ENCODE measurements at places on chromosomes 7 and 10.

DNA sequence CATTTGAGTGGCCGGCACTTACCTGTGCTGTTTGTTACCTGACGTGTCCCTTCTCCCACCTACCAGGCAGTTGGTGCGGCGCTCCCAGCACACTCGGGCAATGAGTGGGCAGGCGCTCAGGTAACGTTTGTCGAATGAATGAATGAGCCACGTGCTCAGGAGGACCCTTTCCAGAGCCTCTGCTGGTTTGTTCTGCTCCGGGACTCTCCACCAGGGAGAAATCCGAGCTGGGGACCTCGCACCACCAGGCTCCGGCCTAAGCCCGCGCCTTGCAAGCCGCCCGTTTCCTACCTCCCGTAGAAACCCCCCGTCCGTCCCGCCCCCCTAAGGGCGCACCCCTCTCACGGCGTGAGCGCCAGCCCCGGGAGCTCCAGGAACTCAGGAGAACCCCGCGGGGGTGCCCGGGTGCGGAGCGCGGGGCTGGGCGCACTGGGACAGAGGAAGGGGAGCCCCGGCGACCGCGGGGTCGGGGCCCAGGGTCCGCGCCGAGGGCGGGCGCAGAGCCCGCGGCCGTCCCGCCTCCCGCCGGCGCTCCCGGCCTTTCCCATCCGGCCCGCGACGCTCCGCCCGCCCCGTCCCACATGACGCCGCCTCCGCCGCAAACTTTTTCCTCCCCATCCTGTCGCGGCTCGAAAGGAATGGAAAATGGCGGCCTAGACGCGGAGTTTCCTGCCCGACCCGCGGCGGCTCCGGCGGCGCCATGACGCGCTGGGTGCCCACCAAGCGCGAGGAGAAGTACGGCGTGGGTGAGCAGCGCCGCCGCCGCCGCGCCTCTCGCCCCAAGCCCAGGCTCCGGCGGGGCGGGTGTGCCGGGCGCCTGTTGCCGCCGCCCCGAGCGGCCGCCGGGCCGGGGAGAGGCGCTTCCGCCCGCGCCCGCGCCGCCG, at the start of gene DOCK1:
DOCK1 (plus strand) TSS at position 611 of the 884 bp plus-strand sequence; CDS start at position 701, 90 bp downstream.
- no peaks in the 10 kb centered on the region for H3K36me3 ChIP-seq
- DNase-seq: peak; percentile 93
- peak within 1 kb of the TSS; percentile 77 for H3K27ac ChIP-seq
- H3K4me1 ChIP-seq: peaks cover 8% of the 10 kb centered on the region
- peak within 1 kb of the TSS; percentile 80 for H3K4me3 ChIP-seq

- H3K4me3 ChIP-seq: no peak overlapping the region
- no peaks in the 10 kb centered on the region for H3K36me3 ChIP-seq
- H3K4me1 ChIP-seq: peaks cover 23% of the 10 kb centered on the region
- peaks cover 24% of the 10 kb centered on the region for H3K27me3 ChIP-seq
- DNase-seq: no peak
These were observed 7.8 kb downstream of the EBF3 start for GRCh38 chr10:129956286-129956670.

- no peaks in the 10 kb centered on the region for H3K36me3 ChIP-seq
- no peak overlapping the region for H3K4me3 ChIP-seq
- H3K27ac ChIP-seq: no peak overlapping the region
- no peaks in the 10 kb centered on the region for H3K27me3 ChIP-seq
These were observed 76.3 kb downstream of the GNAT3 start for GRCh38 chr7:80435521-80435920.

GRCh38 chr10:71807557-71808510, 34.5 kb upstream of the VSIR start:
- H3K4me1 ChIP-seq: peaks cover 8% of the 10 kb centered on the region
- no peak overlapping the region for H3K4me3 ChIP-seq
- no peaks in the 10 kb centered on the region for H3K36me3 ChIP-seq
- H3K27ac ChIP-seq: no peak overlapping the region
- DNase-seq: peak; percentile 62

- no peak overlapping the region for H3K27ac ChIP-seq
- H3K4me3 ChIP-seq: no peak overlapping the region
- no peaks in the 10 kb centered on the region for H3K36me3 ChIP-seq
- DNase-seq: no peak
- no peaks in the 10 kb centered on the region for H3K4me1 ChIP-seq
- no peaks in the 10 kb centered on the region for H3K27me3 ChIP-seq
These were observed 13.3 kb upstream of the SLC16A12 start for GRCh38 chr10:89548673-89549072.

DNA sequence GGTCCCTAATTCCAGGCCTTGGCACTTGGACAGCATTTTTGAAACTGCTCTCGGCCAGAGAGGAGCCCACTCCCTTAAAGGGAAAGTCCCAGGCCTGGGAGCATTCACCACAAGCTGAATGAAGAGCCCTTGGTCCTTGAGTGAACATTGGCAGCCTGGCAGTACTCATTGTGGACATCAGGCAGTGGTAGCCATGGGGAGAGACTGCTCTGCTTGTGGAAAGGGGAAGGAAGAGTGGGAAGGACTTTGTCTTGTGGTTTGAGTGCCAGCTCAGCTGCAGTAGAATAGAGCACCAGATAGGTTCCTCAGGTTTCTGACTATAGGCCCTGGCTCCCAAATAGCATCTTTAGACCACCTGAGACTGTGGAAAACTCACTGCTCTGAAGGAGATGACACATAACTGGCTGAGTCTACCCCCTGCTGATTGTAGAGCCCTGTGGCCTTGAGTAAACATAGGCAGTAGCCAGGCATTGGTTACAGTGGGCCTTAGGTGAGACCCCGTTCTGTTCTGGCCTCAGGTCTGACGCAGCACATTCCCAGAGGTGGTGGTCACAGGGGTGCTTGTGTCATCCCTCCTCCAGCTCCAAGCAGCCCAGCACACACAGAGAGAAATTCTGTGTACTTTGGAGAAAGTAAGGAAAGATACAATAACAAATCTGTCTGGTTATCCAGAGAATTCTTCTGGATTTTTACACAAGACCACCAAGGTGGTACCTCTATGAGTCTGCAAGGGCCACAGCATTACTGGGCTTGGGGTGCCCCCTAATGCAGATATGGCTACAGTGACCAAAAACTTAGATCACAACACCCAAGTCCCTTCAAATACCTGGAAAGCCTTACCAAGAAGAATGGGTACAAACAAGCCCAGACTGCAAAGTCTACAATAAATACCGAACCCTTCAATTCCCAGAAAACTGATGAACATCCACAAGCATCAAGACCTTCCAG, 153.8 kb downstream of the GNAI1 start:
- H3K4me3 ChIP-seq: no peak overlapping the region
- no peak for DNase-seq
- no peaks in the 10 kb centered on the region for H3K27me3 ChIP-seq
- no peak overlapping the region for H3K27ac ChIP-seq
- no peaks in the 10 kb centered on the region for H3K4me1 ChIP-seq

Measured in upper lobe of left lung (tissue), 6 donors.